Activated T-cell treated with anti-CD3 and anti-CD28 coated beads, Interleukin-2, amount 50 U/mL, for 24 hours (primary cell): ENCODE measurements at places on chromosomes 1 and 21.
A peak's percentile ranks its signal among the peaks of the same experiment; 100 is the strongest.

- no peak for DNase-seq
Measured at GRCh38 chr1:218743861-218744505, 398.8 kb downstream of the TGFB2 start.

- DNase-seq: no peak
Measured at GRCh38 chr1:202291001-202291400, 50.7 kb downstream of the UBE2T start.

DNA sequence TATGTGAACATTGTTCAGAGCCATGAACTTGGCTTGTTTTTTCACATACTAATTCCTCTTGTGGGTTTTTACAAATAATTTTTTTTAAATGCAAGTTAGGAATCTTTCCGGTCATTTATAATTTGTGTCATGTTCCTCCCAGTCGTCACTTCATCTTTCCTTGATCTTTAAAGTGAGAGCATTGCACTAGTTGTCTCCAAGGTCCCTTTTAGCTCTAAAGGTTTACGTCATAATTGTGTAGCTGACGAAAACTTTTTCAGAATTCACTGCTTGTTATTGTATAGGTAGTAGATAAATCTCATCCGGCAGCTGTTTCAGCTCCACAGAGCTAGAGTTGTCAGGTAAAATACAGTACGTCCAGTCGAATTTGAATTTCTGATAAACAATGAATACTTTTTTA lies 33.6 kb downstream of the SOAT1 start:
- DNase-seq: no peak

DNA sequence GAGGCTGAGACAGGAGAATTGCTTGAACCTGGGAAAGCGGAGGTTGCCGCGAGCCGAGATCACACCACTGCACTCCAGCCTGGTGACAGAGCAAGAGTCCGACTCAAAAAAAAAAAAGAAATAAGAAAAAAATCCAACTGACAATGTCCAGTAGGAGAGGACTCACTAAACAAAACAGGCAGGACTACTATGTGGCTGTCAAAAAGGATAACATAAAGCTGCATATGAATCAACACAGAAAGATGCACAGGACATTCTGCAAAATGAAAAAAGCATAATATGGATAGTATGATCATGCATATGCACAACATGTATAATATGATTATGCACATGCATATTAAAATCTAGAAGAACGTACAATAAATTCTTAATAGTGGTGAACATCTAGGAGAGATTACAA lies 80.7 kb downstream of the JAK1 start:
- no peak for DNase-seq

GRCh38 chr1:232386294-232386693 lies 243.6 kb downstream of the SIPA1L2 start:
- no peak for DNase-seq

DNA sequence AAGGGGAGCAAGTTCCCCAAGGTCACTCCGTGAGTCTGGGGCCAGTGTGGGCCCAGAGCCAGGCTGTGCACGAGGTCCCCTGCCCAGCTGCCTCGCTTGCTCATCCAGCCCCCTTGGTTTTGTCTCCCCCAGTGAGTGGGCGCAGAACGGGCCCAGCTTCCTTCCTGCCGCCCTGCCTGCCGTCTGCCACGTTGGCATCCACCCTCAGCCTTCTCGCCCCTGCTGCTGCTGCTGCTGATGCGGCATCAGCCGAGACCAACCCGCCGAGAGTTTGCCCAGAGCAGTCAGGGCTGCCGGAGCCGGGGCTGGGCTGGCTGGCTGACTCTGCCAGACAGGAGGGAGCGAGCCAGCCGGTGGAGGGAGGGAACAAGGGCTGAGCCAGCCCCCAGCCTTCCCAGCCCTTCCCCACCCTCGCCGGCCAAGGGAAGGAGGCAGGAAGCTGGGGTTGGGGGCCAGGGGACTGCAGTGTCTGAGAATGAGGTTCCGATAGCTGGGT lies 31.4 kb upstream of the WASF2 start:
- DNase-seq: peak; percentile 78

DNA sequence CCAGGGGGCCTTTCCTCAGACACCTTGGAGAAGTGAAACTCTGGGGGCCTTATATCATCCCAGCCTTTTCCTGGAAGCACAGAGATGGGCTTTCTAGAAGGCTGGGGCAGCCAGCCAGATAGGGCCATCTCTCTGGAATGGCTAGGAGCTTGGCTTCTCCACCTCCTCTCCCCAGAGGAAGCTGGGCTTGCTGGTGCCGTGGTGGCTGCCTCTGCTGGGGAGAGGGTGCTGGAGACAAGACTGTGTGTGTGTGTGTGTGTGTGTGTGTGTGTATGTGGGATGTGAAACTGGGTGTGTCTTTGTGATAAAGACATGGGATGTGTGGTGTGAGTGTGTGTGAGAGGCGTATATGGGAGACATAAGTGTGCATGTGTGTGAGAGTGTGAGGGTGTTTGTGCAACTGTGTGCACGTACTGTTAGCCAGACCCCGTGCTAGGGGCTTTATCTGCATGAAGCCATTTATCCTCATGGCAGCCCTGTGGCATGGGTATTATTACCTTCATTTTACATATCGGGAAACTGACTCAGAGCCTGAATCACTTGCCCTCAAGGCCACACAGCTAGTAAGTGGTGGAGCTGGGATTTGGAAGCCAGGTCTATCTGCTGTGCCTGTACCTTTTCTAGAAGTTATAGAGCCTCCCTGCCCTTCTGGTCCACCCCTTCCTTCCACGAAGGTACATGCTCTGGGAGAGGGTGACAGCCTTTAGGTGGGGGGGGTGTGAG lies 44.2 kb downstream of the PTPRU start:
- DNase-seq: no peak

DNA sequence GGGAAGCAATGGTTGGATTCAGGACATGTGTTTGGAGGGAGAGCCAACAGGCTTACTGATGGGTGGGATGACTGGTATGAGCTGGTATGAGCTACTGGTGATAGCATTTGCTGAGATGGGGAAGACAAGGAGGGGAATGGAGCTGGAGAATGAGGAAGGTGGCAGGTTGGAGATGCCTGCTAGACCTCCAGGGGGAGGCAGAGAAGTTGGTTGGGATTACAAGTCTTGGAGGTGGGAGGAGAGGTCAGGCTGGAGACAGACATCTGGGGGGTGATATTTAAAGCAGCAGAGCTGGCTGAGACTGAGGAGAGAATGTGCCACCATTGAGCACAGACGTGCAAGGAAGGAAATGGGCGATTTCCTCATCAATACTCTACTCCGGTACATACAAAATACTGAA lies 31.8 kb upstream of the ENO1 start:
- no peak for DNase-seq
